ENCODE measurements at places on chromosomes 2 and 18.

DNA sequence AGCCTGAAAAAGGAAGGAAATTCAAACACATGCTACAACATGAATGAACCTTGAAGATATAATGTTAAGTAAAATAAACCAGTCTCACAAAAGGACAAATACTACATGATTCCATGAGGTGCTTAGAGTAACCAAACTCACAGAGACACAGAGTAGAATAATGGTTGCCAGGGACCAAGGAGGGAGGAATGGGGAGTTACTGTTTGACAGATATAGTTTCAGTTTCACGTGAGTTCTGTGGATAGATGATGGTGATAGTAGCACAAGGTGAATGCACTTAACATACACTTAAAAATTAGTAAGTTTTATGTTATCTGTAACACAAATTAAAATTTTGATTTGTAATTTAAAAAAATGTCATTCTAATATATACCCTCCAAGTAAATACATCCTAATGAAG is 106.9 kb upstream of the ACVR1C start:
- DNase-seq: no peak

DNA sequence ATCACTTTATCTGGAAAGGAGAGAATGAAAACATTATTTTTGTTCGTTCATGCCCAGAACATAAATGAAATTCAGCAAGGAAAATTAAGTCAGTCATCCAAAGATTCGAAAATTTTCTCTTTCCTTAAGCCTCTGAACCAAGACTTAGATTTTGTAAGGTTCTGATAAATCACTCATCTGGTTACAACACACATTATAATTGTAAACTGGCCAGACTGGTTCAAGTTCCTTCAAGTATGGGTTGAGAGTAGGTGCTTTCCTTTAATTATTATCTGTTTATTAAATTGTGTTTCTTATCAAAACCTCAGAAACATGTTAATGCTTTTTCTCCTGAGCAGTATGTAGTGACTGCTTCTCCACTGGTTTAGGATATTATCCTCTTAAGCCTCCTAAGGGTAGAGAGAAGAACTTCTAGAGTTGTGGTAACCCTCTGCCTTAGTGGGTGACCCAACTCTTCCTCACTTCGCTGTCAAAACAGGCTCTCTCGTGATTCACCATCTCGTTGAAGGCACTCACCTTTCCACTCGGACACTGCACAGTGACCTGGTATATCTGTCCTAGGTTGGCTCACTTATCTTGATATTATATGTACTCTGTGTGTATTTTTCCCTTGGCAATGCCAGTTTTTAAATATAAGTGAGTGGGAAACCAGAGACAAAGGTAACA is 325.9 kb downstream of the PAX3 start:
- DNase-seq: no peak

DNA sequence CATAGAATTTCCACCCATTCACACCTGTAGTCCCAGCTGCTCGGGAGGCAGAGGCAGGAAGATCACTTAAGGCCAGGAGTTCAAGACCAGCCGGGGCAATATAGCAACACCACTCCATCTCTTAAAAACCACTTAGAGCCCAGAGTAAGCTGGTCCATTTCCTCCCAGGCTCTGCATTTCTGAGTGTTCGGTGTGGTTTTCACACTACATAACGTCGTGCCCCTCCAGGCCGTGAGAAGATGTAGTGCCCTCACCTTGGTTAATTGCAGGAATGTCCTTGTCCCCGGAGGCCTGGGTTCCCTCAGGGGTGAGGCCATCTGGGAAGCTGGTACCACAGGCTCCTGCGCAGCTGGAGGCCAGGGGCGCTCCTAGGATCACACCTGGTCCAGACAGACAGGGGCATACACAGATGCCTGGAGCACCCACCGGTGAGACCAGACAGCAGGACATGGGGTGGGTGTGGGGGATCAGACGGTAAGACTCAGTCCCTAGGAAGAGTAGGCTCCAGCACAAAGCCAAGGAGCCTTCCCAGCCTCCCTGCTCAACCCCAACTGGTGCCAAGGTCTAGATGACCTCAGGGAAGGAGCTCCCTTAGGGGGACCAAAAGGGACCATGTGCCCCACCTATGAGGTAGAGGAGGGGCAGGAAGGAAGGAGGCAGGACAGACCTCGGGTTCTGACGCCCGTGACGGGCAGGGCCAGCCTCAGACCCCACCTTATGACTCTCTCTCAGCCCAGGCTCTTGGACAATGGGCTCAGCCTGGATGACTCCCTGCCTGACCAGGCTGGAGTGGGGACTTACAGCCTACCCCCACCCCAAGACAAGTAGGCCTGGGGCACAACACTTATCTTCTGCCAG is 752 bp downstream of the ASTL start:
- DNase-seq: no peak

DNA sequence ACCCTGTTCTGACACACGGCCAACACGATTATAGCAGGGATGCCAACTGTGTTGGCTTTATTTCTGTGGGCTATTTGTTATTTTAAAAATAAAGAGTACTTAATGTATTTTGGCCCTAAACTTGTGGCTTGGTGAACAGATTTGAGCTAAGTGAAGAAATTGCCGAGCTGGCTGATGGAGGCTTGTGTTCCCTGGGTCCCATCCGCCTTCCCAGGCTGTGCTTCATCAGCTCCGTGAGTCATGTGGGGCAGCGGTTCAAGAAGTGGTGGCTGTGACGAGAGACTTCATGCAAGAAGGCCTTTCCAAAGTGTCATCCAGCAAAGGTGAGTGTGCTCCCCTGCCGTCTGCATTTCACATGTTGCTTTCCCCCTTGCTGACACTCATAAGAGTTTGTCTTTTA is 73.6 kb upstream of the NCK2 start:
- DNase-seq: no peak

DNA sequence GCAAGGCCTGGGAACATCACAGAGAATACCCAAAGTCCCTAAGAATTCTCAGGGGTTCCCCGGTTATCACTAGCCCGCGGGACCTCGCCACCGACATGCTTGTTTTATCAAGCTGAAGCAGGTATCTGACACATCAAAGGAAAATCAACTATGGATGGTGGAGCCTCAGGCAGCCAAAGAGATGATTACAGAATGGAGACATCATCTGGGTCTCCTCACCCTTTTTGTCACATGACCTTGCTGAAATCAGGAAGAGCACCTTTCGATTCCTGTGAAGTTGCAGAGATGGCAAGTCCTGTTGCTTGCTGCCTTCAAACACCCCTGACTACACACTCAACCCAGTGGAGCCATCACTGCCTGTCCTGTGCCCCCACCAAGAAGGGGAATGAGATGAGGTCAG is 19.2 kb upstream of the CAB39 start:
- DNase-seq: no peak

DNA sequence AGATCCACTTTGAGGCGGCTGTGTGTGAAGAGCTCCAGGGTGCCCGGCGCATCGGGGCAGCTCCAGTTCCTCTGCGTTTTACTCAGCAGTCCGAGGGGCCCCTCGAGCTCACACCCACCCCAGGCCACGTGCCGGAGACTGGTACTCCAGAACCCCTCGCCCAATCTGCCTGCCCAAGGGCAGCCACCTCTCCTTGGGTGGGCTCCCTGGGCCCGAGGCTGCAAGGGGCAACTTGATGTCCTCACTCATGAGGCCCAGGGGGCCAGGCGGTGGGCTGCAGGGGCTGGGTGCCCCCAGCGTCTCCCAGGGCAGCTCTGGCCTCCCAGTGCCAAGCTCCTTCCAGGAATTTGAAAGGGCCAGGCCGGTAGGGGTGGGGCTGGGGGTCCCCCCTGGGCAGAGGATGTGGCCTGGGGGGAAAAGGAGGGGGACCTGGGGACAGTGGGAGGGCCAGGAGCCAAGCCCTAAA is 16.7 kb downstream of the RAMP1 start:
- peak; percentile 59 for DNase-seq

GRCh38 chr2:134410006-134410405 is 156.1 kb downstream of the MGAT5 start:
- no peak for DNase-seq

GRCh38 chr18:25174324-25174723 is 177.6 kb downstream of the ZNF521 start:
- DNase-seq: no peak

GRCh38 chr18:69978732-69979715 is 31.4 kb upstream of the CD226 start:
- DNase-seq: no peak

- DNase-seq: no peak
Measured at GRCh38 chr2:118190474-118190873, 102.2 kb downstream of the INSIG2 start.

GRCh38 chr2:2291500-2292260 is 39.4 kb downstream of the MYT1L start:
- DNase-seq: no peak

DNA sequence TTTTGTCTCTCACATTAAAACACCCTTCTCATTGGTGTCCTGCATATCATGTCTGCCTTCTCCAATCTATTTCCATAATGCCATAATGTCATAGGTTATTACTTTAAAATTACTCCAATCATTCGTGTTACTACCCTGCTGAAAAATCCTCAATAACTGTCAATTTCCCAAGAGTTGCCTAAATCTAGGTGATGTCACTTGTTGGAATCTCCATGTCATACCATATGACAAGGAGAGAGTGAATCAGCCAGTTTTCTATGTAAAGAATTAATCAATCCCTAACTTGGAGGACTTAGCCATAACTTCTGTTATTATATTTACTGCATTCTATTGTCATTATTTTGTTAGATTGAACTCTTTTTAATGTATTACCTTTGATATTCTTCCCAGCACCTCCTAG is 62.5 kb downstream of the PHLPP1 start:
- DNase-seq: no peak

GRCh38 chr2:233219848-233220247 is 31.6 kb upstream of the ATG16L1 start:
- DNase-seq: no peak

GRCh38 chr2:8682719-8683667 is 1.1 kb downstream of the ID2 start:
- no peak for DNase-seq

GRCh38 chr2:11371092-11371937 is 26.9 kb upstream of the ROCK2 start:
- DNase-seq: no peak

GRCh38 chr18:32712860-32713259 is 60.0 kb downstream of the KLHL14 start:
- DNase-seq: no peak

DNA sequence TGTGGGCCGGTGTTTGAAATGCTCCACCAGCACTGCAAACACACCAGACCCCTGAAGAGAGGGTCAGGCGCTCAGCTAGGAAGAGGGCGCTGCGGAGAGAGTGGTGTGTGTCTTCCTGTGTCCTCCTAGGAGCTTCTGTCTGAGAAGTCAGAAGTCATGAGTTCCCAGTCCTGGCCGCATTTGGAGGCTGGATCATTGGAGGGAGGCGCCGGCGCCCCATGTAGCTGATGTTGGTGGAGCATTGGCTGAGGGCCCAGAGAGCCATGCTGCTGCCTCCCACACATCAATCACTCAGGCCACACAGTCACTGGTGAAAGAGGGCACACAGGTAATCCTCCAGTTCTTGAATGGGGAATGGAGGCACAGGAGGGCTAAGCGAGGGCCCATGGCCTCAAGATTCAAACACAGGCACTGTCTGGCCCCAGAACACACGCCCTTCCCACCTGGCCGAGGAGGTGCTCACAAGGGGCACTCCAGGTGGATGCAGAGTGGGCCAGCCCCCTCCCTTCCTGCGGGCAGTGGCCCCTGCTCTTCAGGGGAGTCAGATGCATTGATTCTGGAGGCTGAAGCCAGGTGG is 66.3 kb downstream of the RRM2 start:
- DNase-seq: no peak

- no peak for DNase-seq
Measured at GRCh38 chr2:167646557-167646956, 600.8 kb downstream of the STK39 start.

DNA sequence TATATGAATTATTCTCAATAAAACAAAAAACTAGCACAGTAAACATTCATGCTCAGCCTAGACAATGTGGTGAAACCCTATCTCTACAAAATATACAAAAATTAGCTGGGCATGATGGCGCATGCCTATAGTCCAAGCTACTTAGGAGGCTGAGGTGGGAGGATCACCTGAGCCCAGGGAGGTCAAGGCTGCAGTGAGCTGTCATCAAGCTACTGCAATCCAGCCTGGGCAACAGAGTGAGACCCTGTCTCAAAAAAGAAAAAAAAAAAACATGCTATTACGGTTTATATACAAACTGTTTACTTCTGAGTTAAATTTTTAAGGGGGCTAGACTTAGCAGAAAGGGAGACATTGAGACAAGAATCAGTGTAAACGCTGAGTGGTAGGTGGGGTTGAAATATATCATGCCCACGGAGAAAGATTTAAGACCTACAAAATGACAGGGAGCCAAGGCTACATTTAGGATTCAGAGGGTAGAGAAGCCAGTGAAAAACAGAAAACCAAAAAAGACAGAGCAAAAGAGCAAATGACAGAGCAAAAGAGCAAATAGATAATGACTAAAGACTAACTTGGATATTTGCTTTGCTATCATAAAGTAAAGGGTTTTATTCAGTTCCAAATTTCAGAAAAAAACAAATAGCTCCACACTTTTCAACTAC is 7.5 kb downstream of the TTC32 start:
- DNase-seq: no peak

- DNase-seq: no peak
Measured at GRCh38 chr2:46988733-46989481, 73.3 kb upstream of the MCFD2 start.

DNA sequence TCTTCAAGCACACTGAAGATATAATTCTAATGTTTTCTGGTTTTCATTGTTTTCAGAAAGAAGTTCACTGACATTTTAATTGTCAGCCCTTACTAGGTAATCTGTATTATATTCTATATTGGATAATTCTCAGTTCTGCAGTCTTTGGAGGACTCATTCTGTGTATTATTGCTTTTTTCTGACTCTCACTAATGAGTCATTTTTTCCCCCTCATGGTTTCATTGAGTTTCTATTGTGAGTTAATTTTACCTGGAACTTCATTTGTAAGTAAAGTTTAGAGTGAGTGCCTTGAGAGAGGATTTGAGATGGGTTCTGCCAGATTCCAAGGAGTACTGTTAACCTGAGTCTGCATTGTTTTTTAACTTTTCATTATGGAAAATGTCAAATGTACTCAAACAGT is 90.4 kb upstream of the LYPD1 start:
- no peak for DNase-seq

GRCh38 chr2:212177724-212178123 is 360.9 kb downstream of the ERBB4 start:
- no peak for DNase-seq

DNA sequence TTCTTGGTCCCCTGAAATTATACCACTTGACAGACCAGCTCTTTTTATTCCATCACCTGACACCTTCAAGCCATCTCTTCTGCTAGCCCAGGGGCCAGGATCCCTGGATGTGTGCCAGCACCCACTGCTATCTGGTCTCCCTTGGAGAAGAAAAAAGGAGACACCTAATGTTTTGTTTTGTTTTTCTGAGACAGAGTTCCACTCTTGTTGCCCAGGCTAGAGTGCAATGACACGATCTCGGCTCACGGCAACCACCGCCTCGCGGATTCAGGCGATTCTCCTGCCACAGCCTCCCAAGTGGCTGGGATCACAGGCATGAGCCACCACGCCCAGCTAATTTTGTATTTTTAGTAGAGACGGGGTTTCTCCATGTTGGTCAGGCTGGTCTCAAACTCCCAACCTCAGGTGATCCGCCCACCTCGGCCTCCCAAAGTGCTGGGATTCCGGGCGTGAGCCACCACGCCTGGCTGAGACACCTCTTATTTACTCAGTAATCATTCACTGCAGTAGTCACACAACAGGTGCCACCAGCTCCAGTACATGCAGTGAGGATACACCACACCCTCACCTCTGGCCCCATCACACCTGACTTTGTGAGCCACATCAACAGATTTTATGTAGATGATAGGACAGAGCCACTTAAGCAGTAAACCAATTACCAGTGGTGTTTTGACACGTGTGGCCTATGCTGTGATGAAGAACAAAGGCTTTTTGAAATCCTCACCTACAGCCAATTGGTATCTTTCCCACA is 42.8 kb upstream of the PCBP1 start:
- no peak for DNase-seq

Data from left forelimb (tissue), 1 donor.